ENCODE measurements at places on chromosomes 1 and 21. TPM values are rescaled to one million over a fixed set of nuclear protein-coding genes. Genes with fewer than 3 reads are reported as not detected.

ADORA3 gene
- not detected for total RNA-seq

SPRR2F gene
- not detected for total RNA-seq

TMEM200B gene
- 1.1 TPM for total RNA-seq

FCRL1 gene
- not detected for total RNA-seq

Measured in PC-9 (cell line).